Fibroblast of skin of left quadriceps (primary cell): ENCODE measurements at places on chromosomes 3 and 15.

DNA sequence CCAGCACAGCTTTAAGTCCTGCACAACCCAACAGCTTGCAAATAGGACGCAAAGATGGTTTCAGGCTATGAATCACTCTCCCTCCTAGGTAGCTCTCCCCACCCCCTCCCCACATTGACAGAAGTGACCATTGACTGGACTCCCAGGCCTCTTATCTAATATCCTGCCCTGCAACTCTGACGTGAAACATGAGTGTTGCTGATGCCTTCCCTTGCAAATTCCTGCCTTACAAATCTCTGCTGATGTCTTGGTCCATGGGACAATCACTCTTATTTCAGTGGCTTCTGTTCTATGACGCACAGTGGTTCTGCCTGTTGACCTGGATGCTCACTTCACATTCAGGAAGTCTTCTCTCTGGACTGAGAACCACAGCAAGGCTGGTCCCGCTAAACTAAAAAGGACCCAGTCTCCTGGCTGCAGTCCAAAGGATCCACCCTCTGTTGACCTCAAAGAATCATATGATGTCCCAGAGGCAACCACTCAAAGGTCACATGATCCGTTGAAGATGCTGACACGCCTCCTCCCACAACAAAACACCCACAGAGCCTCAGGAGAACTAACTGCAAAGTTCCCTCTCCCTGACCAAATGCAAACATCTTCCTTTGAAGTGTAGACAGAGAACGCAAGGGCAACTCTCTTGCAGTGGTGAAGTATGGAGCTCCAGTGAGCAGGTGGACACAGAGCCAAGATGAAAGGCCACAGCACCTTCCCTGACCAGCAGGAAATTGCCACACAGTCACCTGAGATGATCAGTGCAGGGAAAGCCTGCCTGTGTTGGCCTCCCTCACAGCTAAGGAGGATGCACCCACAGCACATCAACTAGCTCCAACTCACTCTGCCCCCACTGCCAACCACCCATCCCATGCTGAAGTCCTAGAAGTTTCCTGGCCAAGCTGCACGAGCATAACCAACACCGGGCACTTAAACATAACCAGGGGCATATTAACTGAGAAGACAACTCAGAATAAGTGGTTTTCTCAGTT is 112.3 kb downstream of the ADAMTS17 start:
- DNase-seq: no peak

- no peak for DNase-seq
Observed at GRCh38 chr3:26964836-26965235, 342.3 kb downstream of the LRRC3B start.

DNA sequence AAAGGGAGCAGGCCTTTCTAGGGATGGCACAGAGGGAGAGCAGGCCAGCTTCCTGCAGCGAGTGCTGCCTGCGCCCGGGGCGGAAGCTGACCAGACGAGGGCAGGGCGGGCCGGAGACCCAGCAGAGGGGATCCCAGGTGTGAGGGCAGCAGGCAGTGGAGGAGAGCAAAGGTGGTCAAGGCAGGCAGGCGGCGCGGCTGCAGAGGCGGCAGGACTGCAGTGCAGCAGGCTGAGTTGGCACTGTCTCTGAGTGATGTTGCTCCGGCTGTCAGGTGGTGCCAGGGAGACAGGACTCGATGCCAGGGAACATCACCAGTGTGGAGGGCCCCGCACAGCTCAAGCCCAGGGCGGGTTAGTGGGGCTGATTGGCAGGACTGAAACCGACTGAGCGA is 22.3 kb upstream of the PLXNA1 start:
- no peak for DNase-seq

GRCh38 chr3:186477876-186478275 is 66.3 kb downstream of the CRYGS start:
- DNase-seq: no peak

DNA sequence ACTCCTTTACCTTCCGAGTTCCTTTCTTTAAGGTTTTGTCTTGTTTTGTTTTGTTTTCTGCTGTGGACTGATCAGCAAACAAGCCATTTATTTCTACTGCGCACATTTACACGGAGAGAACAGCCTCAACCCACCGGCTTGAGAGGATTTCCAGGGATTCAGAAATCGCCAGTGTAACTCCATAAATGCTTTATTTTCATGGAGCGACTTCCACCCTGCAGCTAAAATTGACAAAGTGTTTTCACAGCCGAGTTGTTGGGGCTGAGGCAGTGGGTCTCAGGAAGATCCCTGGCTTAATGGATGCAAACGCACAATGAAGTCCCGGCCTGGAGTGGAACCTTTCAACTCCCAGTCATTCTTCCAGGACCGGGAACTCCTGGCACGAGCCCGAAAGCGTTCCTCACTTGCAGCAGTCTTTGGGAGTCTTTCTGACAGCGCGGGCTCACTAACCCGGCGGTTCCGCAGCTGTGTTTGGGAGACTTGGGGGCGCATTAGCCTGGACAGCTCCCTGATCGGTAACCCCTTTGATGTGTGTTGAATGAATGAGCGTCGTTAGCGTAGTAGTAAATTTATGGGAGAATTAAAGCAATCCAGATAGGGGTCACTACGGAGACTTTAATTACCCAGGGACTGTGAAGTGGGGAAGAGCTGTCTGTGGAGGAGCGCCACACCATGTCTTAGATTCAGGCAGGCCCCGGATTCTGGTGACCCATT is 785 bp upstream of the MYRIP start:
- no peak for DNase-seq

DNA sequence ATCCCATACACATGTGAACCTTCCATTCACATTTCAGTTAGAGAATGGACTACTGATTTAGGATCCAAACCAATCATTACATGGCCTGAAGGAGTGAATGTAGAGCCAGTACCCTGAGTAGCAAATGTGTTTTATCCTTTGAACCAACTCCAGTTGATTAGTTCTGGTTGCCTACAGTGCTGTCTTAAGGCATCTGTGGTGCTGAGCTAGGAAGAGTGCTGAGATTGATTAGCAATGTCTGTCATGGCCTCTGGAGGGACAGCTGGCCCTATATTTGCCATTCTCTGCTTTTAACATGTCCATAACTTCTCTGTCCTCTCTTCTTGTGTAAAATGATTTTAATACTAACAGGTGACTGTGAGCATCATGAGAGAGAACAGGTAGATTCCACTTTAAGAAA is 11.1 kb downstream of the LRTM1 start:
- DNase-seq: no peak

DNA sequence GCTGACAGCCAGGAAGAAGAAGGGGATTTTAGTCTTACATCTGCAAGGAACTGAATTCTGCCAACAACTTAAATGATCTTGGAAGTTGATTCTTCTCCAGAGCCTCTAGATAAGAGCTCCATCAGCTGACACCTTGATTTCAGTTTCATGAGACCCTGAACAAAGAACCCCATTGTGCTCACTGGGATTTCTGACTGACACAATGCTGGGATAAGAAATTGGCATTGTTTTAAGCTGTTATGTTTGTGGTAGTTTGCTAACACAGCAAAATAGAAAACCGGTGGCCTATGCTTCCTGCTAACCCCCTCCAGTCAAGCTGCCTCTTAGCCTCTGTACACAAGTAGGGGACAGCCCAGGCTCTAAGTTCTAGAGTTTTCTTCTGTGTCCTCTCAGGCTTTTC is 36.2 kb downstream of the MASP1 start:
- DNase-seq: no peak

- DNase-seq: no peak
Observed at GRCh38 chr3:115361806-115362205, 214.7 kb upstream of the ZBTB20 start.

GRCh38 chr15:86620641-86621349 is 541.1 kb downstream of the AGBL1 start:
- DNase-seq: no peak

DNA sequence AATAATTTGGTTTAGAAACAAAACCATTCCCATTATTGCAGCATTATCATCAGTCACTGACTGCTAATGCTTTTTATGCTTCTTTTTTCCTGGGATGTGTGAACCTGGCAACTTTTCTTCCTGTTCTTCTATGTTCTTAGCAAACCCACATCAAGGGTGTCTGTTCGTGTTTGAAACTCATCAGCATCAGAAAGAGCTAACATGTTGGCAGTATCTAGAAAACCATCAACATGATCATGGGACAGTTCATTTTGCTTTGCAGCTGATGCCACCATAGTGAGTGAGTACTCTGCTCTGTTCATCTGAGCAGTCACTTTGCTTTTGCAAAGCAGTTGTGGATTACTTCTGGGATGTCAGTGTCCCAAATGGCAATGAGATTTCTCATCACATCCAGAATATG is 5.9 kb downstream of the DPH3 start:
- DNase-seq: no peak

DNA sequence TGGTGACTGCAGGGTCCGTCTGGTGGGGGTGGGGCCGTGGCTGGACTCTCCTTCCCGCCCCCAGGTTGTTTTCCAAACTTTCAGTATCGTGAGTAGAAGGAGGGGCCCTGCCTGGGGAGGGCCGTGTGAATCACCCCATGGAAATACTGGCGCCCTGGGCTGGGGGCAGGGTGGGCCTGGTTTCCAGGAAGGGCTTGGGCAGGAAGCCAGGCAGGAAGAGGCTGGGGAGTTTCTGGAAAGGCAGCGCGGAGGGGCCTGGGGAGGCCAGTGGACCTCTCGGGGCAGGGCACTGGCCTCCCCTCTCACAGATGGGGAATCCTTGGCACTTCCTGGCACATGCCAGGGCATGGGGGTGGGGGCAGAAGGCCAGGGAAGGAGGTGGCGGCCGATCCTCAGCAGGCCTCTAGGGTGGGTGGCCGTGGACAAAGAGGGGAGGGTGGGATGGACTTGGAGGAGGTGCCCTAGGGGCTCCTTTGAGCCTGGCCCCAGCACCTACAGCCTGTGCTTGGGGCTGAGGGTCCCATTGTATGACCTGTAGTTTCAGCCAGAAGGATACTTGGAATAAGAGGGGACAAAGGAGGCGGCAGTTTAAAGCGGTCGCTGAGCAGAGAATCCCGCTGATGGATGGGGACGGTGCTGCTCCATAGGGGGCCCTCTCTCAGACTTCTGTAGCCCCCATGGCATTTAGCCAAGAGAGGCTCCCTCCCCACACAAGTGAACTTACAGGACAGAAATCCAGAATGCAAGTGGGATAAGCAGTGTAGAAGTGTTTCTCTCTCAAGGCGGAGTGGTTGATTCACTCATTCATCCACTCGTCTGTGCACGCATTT is 56.5 kb upstream of the GATA2 start:
- peak; percentile 88 for DNase-seq

GRCh38 chr15:74795966-74796625 is 14.2 kb downstream of the CSK start:
- DNase-seq: no peak

DNA sequence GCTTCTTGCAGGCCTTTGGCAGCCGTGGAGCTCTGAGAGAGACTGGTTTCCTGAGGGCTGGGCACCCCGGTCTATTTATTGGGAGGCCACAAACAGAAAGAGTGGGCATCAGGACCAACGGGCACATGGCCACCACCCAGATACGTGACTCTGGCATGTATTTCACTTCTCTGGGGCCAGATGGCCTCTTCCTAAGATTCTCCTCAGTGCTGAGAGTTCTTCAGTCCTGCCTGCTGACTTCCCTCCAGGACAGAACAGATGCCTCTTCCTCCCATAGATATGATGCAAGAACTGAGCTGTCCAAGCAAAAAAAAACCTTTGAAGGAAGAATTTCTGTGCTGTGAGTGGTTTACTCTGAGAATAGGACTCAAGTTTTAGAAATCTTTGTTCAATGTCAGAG is 107.7 kb downstream of the IGF2BP2 start:
- peak; percentile 69 for DNase-seq

DNA sequence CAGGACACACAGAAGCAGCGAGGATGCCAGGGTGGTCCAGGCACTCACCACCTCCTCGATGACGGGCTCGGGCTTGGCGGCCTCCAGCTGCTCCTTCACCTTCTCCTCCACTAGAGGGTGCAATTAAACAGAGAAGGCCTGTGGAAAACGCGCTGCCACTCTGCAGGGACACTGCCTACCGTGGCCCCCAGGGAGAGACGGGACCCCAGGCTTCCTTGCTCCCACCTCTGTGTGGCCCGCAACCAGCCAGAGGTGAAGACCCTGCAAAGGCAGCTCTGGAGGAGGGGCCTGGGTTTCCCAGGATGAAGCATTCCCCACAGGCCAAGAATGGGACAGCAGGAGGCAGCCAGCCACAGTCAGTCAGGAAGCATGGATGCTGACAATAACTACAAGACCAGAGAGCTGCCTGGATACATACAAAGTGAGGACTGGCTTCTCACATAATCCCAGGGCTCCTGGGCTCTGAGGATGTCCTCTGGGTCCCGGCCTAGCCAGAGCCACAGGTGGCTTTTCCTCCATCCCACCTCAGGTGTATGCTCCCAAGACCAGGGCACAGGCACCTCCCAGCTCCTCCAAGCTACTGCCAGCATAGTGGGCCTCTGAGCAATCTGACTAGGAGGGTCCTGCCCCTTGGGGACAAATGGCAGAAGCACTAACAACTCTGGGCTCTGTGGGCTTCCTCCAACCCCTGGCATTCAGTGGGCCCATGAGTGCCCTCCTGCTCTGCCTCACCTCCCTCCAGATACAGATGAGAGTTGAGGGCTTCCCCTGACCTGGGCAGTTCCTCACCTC is 46.2 kb downstream of the PTH1R start:
- no peak for DNase-seq

DNA sequence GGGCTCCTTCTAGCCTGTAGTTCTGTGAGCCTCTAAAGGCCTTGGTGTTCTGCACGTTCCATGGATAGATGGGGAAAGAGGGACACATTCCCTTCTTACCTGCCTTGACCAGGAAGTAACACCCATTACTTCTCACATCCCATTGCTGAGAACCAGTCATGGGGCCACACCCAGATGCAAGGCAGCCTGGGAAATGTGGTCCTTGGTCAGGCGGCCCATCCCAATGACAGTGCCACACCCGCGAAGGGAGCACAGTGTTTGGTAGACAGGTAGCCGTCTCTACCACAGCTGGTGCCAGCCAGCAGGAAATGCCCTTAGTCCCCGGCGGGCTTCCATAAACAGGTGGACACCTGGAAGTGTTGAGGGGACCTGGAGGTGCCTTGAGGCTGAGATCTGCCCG is 23.2 kb upstream of the LCTL start:
- DNase-seq: no peak
